Epithelial cell of prostate (primary cell): ENCODE measurements at places on chromosomes 1 and 21.

DNA sequence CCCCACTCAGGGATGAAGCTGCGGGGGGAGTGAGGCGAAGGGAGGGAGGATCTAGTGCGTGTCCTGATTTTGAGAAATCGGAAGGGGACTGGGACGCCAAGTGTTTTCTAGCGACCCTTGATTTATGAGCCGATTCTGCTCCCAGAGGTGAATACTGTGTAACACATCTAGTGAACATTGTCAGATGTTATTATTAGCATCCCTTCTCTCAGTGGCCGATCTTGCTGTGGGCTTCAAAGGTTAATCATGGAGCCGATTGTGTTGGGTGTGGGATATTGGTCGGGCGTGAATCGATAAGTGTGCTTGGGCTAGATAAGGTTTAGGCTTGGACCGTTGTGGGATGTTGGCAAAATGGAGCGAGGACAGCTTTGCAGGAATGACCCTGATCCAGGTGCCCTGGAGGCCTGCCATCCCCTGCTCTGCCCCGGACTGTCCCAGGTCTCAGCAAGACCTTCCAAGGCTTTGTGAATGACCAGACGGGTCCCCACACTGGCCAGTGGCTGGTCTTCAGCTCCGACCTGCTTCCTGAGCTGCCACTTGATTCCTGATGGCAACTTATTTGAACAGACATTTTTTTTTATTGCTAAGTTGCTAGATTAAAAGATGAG, 2.2 kb downstream of the AJAP1 start:
- no peak for DNase-seq

DNA sequence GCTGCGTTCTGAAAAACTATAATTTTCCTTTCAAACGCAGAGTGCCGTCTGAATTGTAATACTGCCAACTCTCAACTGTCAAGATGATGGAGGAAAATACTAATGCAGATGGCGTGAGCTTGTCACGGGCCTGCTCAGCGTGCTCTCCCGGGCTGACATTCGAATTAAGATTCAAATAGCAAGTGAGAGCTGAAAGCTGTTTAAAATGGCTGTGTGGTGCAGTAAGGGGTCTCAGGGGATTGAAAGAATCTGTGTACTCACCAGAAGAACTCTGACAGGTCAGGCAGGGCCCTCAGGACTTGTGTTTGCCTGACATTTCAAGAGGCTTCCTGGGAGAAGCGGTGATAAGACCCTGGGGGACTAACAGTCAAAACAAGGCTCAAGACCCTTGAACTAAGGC, 33.1 kb downstream of the ZMYND12 start:
- no peak for DNase-seq

DNA sequence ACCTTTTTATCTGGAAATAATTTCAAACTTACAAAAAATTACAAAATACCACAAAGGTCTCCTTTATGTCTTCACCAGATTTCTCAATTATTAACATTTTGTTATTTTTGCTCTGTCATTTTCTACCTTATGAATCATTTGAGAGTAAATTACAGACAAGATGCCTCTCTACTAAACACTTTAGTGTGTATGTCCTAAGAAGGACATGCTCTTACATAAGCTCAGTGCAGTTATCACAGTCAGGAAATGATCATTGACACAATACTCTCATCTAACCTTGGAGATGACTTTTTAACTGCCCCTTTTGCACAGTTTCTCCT, 378.9 kb upstream of the RUNX1 start:
- no peak for DNase-seq

- no peak for DNase-seq
Measured at GRCh38 chr1:234598974-234599616, 10.9 kb downstream of the IRF2BP2 start.

DNA sequence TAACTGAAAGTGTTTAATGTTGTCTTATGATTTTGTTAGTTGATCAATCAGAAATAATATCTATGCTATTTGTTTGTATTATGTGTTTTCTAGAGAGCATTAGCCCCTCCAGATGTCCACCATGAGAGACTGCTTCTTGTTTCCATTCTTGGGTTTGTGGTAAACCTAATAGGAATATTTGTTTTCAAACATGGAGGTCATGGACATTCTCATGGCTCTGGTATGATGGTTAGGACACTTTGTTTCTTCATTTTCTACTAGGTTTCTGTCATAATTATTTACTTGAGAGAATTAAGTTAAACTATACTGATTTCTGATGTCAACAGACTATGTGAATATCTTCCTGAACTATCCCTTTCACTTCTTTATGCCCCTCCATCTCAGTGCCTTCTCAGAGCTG, 16.1 kb downstream of the SLC30A7 start:
- no peak for DNase-seq
